ENCODE measurements at places on chromosomes 13 and 19. TPM values are rescaled to one million over a fixed set of nuclear protein-coding genes. Genes with fewer than 3 reads are reported as not detected.

DNA sequence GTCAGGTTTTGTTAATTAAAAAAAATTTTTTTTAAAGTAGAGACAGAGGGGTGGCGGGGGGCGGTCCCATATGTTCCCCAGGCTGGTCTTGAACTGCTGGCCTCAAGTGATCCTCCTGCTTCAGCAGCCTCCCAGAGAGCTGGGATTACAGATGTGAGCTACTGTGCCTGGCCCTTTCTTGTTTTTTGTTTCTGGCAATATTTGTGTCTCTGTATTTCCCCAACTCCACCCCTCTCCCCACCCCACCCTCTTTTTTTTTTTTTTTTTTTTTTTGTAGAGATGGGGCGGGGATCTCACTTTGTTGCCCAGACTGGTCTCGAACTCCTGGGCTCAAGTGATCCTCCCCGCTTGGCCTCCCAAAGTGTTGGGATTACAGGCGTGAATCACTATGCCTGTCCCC is 600 bp upstream of the CAPN12 start:
- DNase-seq = no peak

S1PR5 gene
- 46.6 TPM for total RNA-seq

GRCh38 chr19:46731007-46731501 is 14.1 kb upstream of the PRKD2 start:
- no peak for DNase-seq

GRCh38 chr19:16897029-16897855 is 8.4 kb downstream of the F2RL3 start:
- no peak for DNase-seq

LCP1 gene
- 5.7 TPM for total RNA-seq

DNA sequence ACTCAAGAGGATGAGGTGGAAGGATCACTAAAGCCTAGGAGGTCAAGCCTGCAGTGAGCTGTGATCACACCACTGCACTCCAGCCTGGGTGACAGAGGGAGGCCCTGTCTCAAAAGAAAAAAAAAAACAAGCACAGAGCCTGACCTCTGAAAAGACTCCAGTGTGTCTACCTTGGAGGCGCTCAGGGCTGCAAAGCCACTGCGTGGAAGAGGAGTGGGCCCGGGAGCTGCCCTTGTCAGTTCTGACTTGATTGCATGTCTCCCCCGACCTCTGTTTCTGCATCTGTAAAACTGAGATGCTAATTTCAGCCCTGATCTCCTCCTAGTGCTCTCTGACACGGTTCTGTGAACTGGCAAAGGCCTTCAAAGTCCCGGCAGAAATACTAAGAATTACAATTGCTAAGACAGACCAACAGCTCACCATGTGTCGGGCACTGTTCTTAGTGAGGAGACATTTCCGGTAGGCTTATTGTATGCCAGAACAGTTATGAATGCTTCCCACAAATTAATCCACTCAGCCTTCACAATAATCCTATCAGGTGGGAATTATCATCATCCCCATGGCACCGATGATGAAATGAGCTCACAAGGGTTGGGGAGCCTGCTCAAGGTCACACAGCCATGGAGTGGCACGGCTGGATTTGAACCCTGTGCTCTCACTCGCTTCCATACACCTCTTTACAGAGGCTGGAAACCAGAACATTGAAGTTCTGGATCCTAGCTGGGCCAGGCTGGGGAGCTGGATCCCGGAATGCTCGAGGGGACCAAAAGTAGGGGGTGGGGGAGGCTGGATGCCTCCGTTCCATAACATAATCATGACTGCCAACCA is 3.5 kb downstream of the AKT2 start:
- DNase-seq = no peak

- DNase-seq = no peak
Observed at GRCh38 chr13:79393564-79394249, 12.3 kb downstream of the RBM26 start.

DNA sequence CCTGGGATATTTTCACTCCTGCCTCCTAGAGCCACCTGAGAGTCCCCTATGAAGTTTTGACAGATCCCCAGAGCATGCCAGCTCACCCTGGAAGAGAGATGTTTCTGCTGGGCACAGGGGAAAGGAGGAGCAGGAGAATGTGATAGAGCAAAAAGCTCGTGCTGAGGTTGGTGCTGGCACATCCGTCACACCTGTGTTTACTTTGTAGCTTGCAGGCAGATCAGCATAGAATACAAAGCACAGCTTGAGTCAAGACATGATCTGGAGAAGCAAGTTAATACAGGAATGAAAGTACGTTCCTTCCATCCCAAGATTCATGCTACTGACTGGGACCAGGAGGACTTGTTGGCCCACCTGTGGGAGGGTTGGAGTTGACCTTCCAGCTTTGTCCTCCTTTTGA is 46.1 kb downstream of the HSPH1 start:
- no peak for DNase-seq

DNA sequence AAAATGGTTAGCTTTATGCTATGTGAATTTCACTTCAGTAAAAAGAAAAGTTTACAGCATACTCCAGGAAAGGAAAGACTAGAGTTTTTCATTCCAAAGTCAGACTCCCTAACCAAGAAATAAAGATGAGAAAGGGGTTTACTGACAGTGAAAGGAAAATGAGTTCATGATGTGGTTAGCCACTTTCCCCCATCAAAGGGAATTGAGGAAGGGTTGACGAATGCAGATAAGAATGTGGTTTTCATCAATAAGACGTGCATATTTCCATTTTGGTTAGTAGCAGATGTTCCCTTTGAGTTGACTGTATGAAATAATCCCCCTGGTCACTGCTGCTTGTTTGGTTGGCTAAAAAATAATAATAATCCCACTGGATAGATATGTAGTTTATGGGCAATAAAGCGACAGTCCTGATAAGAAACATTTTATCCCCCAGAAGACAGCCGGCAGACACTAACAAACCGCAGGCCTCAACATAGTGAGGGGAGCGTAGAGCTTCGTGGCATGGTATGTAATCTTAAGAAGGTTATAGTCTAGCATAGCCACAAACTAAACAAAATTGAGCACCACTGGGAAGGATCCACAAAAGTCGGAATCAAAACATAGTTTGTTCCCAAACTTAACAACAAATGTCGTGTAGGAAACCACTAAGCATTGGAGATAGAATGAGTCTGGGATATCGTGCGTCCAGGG is 114.8 kb downstream of the COL4A2 start:
- DNase-seq = no peak

DNA sequence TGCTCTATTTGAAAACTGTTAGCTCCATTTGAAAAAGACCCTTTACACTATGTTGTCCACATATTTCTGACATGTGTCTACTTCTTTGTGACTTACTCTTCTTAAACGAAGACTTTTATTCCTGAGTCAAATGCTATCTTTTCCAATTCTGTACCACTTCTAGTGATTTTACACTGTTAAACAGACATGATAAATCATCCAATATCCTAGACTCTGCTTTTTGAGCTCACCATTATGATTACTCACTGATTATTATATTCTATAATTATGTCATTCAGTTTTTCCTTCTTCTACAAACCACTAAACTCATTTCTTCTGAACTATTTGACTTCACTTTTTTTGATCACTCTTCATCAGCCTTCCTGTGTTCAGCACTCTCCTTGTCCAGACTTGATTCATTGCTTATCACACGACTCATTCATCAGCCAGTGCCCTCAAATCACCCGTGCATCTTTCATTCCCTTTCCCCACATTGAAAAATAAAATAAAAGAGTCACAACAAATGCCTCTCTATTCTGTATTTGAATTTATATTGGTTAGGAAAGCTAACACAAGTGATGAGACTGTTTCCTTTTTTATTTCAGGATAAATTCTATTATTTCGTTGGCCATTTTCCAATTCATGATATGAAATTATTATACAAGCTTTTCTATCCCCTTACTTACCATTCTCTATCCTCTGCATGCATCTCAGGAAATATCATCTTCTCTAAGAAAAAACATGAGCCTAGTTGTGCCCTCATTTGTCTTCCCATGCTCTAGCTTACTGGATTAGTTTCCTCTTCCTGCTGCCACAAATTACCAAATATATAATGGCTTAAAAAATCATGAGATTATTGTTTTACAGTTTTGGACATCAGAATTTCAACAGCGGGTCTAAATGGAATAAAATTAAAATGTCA is 1482.1 kb upstream of the MIR17HG start:
- DNase-seq = no peak

RNF225 gene
- not detected for total RNA-seq

GRCh38 chr19:8630796-8631424 is 477 bp downstream of the NFILZ start:
- DNase-seq = no peak

GRCh38 chr13:109789262-109789661 is 2.9 kb upstream of the IRS2 start:
- no peak for DNase-seq

KLC3 gene
- total RNA-seq = 1.0 TPM

- DNase-seq = no peak
Observed at GRCh38 chr19:31149441-31149941, 199.7 kb downstream of the TSHZ3 start.

ACP7 gene
- 5.6 TPM for total RNA-seq

DNA sequence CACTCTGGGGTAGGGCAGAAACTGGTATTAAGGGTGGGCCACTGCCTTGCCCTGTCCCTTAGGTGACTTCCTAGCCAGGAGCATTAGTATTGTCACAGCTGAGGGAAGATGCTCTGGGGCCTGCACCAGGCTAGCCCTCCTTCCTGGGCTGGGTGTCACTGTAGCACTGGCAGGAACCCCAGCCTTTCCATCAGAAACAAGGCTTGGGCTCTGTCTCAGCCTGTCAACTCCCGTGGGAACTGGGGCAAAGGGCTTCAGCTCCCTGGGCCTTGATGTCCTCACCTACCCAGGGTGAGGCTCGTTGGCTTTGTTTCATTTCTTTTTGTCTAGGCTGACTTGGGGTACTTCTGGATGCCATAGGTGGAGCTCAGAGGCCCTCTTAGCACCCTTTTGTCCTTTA is 18.0 kb downstream of the PAF1 start:
- DNase-seq = no peak

NHLRC3 gene
- 31.9 TPM for total RNA-seq

GRCh38 chr13:112435973-112436372 is 59.8 kb downstream of the SPACA7 start:
- no peak for DNase-seq

- DNase-seq = no peak
Observed at GRCh38 chr13:79771493-79771892, 290.5 kb downstream of the NDFIP2 start.

DNA sequence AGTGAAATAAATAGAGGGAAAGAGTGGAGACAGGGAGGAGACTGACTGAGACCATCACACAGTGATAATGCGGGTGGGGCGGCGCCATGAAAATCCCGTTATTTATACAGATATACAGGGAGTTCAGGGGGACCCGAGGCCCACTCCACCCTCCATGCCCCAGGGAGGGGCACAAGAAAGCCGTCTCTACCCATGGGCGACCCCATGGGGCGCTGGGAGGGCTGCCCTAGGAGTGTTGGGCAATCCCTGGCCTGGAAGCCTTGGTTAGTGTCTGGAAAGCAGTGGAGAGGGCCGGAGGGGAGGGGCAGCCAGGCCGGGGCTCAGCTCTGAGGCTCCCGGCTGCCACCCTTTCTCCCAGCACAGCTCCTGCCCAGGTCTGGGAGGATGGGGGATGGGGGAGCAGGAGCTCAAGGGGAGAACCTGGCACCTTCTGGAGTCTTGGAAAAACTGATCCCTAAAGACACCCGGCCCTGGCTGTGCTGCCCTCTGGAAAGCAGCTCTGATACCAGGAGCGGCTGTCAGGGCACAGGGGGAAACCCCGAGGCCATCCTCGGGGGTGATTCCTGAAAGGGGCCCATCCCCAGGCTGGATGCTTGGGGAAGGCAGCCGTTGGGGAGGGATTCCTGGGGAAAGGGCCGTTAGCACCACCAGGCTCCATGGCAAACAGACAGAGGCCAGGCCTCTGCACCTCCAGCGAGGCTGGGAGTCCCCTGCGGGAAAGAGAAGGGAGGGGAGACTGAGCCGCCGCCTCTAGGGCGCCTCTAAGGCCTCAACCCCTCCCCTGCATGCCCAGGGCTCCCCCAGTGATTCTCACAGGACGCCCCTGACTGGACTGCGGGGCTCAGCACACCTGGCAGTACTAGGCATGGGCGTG is 3.0 kb upstream of the PRKD2 start:
- DNase-seq = no peak

SH2D3A gene
- 0.20 TPM for total RNA-seq

CCDC169 gene
- total RNA-seq = 3.8 TPM

DNA sequence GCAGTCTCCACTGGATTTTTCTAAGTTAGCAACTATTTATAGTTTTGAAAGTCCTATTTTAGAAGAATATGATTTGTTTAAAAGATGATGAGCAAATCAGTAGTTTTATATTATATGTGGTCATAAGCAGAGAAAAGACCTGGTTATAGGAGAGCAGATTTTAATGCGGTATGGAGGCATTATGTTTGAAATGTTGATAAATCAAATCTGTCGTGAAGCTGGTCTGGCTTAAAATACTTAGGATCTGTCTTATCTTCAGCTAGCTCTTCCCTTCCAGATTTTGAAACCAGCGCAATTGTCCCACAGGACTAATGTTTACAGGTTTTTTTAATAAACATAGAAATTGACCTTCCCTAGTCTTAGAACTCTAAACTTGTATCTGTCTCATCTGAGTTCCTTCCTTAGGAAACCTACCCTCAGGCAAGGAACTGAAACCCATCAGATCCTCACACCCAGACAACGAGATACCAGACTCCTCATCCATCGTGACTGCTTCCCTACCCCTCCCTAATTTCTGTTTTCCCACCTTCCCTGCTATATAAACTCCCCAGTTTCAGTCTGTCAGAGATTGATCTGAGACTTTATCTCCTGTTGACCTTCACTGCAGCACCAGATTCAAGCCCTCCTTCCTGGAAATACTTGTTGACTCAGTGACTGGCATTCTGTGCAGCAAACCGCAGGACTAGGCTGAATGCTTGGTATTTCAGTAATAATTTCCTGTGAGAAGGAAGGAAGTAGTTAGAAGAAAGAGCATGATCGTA is 37.8 kb upstream of the CXCL17 start:
- DNase-seq = no peak

GRCh38 chr19:3548606-3549005 is 8.8 kb downstream of the MFSD12 start:
- DNase-seq = peak; percentile 84

DNA sequence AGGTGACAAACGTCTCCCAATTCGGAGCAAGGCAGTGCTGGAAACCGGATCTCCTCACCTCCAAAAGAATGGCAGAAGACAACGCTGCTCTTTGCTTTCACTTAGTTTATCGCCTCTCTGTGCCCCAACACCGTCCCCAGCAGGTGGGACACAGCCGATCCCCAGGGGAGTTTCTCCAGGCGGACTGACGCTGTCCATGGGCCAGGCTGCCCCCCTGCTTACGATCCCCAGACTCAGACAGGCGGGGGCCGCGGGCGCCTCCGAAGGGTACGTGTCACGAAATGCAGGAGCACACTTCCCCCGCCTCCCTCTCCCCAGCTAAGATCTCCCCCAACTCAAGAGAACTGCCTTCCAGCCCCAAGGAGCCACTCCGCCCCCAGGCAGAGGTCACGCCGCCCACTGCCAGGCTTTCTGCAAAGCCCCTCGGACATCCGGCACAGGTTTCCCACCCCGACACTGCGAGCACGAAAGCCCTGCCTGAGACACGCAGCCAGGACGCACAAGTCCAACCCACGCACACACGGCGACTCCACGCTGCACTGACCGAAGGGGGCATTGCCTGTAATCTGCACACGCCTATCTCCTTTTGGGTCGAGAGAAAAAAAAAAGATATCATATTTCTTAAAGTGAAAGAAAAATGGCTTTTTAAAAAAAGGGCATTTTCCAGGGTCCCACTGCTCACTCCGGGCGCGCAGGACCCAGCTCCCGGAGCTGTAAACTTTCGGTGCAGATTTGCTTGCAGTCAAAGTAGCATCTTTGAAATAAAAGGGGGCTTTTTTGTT is 2.0 kb downstream of the SPRY2 start:
- DNase-seq = peak; percentile 77

- no peak for DNase-seq
Observed at GRCh38 chr19:44839276-44839675, 6.8 kb upstream of the NECTIN2 start.
